Adrenal gland (tissue), 19 donors: ENCODE measurements at places on chromosomes 3 and 15. TPM values are rescaled to one million over a fixed set of nuclear protein-coding genes. Genes with fewer than 3 reads are reported as not detected.

The SCN5A gene
- total RNA-seq = 0.04 TPM

The TNFAIP8L3 gene
- total RNA-seq = 1.1 TPM

The CACNA2D3 gene
- 7.6 TPM for total RNA-seq

The ATP13A5 gene
- total RNA-seq = 1.1 TPM

The TM4SF18 gene
- 15.2 TPM for total RNA-seq
